ENCODE measurements at places on chromosomes 16 and 17.

DNA sequence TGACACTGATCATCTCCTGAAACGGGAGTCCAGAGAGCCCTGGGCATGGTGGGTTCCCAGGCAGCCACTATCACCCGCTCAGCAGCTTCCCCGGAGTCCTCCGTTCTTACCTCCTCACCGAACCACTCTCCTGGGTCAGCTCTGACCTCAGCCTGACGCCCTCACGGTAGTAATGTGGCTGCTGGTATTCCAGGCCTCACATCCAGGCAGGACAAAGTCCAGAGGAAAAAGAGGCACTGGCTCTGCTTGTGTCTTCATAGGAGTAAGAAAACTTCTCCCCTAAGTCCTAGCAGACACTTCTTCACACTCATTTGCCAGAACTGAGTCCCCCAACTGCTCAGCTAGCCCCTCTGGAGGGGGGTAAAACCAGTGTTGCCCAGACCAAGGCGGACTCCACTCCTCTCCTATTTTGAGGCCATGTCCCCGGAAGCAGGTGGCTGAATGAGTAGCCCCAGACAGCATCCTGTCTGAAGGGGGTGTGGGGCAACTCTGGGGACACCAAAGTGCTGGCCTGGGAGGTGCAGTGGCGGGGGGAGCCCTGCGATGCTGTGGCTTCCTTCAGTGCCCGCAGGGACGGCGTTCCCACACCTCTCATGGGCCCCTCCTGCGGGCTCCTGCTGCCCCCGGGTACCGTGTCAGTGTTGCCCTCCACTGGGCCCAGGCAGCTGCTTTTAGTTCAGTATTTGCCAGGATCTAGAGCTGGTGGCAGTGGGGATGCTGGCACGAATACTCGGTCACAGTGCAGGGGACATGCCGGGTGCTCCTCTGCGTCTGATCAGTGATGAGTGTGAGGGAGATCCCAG, 5.4 kb downstream of the FSCN2 start:
- no peak for DNase-seq

- DNase-seq, result no peak
Measured at GRCh38 chr16:27381974-27382855, 19.8 kb upstream of the IL21R start.

GRCh38 chr17:7021993-7022778, 664 bp upstream of the BCL6B start:
- no peak for DNase-seq

GRCh38 chr17:48907713-48908046, 527 bp upstream of the UBE2Z start:
- no peak for DNase-seq

DNA sequence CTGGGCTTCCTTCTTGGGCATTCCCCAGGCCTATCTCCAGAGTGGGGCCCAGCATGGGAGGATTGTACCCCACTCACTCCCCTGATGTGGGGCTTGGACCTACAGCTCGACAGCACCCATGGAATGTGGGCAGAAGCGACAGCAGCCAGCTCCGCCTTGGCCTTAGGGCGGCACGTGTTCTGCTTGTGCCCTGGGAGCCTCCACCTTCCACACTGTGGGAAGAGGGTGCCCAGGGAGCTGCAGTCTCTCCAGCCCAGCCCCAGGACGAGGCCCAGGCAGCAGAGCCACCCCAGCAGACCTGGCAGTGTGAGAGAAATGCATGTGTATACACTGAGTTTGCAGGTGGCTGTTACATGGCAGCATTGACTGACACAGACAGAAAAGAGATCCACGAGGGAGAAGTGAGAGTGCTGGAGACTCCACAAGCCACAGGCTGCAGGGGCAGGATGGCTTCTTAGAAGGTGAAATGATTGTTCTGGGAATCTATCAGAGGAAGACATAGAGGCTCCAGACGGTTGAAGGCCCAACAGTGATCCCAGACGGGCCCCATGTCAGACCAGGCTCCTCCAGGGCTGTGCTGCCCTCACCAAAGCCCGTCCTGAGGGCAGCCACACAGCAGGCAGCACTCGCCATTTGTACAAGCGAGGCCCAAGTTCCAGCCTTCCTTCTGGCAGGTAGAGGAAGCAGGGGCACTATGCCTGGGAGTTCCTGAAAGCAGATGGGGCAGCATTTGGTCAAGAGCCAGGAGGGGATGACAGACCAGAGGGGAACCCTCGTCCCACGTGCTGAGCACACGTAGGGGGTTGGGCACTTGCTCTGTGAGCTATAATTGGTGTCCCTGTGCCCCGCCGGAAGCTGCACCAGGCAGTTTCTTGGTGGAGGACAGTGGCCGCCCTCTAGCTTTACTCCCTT, 2.8 kb upstream of the DNASE1 start:
- DNase-seq, result no peak

GRCh38 chr16:72061564-72061963, 1.5 kb upstream of the HPR start:
- no peak for DNase-seq

- no peak for DNase-seq
Measured at GRCh38 chr16:83917152-83918120, 18.5 kb downstream of the MLYCD start.

DNA sequence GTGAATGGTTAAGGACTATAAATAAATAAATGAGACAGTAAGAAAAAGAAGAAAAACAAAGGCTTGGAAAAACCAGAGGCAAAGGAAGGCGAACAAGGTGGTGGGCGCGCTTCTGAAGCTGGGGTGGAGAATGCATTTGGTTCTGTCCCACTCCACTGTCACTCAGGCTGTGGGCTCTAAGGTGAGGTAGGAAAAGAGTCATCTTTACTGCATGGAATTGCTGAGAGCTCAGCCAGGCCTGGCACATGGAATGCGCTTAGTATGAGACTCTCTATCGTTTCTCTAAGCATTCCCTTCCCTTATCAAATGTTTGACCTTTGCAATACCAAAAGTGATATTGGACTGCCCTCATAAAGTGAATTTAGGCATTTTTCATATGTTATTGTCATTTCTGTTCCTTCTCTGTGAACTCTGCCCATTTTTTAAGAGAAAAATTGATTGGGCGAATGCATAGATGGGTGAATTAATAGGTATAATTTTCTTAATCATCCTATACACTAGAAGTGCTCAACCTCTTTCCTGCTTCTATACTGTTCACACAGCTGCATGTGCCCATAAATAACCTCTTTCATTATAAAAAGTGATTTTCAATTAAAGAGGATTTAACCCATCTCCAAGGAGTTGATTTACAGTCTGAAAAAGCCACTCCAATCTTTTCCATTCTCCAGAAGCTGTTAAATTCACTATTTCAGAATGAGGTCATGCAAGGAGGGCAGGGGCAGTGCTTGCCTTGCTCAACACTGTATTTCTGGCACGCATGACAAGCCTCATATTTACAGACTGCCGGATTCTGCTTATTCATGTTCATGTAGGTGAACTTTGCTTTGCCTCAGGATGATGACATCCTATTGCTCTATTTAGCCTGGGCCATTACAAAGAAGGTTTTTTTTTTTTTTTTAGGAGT, 87.7 kb downstream of the MYH10 start:
- no peak for DNase-seq

DNA sequence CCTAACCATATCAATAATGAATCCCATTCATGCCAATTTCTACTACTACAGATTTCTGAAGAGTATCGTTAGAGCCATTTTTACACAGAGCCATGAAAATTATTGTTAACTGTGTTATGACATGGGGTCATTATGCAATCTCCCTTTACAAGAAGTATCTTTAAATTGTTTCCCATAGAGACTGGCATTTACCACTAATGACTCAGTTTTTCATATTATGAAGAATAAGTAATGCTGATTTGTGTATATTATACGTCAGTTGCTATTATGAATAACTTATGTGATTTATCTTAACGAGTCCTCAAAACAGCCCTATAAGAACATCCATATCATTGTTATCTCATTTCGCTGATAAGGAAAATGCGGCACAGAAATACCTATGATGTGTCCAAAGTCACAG, 173.8 kb downstream of the KCNJ2 start:
- no peak for DNase-seq

DNA sequence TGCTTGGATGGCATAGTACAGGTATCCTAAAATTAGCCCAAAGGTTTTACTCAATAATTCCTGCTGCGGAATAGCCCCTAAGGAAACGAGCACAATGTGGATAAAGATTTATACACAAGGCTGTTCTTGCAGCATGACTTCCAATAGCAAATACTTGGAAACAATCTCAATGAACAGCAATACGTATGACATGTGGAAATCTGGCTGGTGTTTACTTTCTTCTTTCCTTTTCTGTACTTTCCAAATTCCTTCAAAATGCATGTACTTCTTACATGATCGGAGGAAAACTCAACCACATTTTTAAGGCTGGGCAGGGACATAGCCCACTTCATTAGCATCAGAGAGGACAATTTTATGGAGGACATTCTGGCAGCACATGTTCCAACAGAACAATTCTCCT, 86.6 kb downstream of the C16orf95 start:
- no peak for DNase-seq
